ENCODE measurements at places on chromosomes 4 and X.

DNA sequence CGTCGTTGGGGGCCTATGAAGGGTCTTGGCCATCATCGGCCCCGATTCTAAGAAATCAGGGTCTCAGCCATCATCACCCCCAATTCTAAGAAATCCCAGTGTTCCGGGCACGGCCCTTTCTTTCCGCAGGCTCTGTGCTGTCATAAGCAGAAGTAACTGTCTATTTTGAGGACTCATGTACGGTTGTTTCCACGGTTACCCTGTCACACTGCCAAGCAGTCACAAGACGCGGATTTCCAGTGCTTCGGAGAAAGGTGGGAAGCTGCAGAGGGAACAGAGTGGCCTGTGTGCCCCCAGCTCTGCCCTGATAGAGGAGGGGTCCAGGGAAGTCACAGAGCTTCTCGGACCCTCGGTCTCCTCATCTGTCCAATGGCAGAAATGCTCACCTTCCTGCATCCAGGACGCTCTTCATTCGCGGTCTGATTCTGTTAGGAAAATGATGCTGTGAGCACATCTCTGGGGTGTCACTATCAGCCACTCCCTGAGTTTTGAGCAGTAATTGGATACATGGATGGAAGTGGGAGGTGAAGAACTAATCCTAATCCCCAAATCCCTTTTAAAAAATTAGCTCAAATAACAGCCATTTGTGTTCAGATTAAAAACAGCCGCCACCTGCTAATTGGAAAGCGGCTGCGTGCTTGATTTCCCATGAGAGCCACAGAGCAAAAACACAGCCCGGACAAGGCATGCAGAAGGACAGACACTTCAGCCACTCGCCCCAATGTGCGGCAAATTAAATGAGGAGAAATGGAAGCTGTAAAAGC lies 73.1 kb downstream of the WFS1 start:
- DNase-seq, result no peak

- no peak for DNase-seq
Measured at GRCh38 chr4:83890231-83890630, 354.3 kb downstream of the GPAT3 start.

DNA sequence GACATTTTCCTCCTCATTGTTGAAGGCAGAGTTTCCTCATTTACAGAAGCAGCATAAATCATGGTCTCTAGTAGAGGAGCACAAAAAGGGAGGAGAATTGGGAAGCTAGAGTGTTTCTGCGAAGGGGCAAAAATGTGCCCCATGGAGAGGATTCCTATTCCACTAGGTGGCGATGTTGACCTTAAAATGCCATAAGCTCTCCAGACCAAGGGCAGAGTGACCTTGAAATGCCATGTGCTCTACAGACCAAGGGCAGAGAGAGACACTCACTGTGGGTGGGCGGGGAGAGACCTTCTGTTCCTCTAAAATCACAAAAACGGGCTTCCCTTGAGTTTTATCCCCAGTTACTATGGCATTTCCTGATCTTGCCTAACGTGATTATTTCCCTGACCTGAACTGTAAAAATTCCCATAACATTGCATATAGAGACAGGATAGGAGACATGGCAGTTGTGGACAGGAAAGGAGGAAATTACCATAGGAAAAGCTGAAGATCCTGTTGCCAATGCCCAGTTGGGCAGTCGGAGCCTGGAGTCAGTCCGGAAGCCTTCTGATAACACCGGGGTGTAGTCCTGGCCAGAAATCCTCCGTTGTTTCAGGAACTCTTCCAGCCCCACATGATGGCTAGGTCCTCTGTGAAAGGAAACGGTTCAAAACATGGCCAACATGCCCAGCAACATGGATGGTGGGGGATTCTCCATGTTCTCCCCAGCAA lies 567.7 kb downstream of the MAGEB5 start:
- DNase-seq, result no peak

- no peak for DNase-seq
Measured at GRCh38 chrX:42248226-42248625, 324.9 kb upstream of the CASK start.

DNA sequence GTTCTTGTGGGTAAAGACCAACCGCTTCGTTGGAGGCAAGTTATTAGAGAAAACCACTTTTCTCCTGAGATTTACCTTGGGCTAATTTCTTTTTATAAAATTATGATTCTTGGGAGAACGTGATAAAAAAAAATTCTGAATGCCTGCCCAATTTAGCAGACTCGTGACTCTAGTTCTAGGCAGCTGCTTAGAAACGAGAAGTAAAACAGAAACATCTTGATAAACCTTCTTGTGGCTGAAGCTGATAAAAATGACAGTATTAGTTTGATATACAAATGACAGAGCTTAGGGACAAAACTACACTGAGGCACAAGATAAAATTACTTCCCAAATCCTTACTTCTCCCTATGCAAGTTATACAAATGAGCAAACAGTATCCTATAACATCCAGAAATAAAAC lies 458.9 kb upstream of the TEX13C start:
- no peak for DNase-seq

DNA sequence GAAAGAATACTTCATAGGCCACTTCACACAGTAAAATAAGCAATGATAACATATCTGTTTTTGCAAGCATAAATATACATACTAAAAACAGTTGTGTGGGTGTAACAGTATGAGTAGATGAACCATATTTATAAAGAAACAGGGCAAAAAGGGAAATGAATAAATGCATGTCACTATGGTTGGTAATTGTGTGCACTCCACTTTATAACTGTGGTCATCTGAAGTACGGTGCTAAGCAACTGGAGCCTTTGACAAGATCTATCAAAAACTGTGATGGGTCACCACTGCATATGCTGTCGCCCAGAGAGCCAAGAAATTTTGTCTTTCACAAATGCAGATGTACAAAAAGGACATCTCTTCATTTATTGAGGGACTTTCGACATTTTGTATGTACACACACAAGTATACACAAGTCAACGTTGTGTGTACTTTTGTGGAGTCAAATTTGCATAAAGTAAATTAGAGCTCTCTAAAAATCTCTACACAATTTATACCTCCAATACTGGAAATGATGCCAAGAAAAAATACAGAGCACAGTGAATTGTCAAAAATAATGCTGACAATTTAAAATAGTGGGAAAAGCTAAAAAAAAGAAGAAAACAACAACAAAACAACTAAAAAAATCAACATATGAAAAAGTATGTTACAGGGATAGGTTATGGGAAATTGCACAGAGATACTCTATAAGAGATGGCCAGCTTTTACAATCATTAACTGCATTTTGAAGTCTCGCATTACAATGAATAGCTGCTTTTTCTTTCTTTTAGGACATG lies 123.1 kb upstream of the ENPEP start:
- no peak for DNase-seq

- no peak for DNase-seq
Measured at GRCh38 chr4:80140194-80140593, 57.1 kb upstream of the PRDM8 start.

DNA sequence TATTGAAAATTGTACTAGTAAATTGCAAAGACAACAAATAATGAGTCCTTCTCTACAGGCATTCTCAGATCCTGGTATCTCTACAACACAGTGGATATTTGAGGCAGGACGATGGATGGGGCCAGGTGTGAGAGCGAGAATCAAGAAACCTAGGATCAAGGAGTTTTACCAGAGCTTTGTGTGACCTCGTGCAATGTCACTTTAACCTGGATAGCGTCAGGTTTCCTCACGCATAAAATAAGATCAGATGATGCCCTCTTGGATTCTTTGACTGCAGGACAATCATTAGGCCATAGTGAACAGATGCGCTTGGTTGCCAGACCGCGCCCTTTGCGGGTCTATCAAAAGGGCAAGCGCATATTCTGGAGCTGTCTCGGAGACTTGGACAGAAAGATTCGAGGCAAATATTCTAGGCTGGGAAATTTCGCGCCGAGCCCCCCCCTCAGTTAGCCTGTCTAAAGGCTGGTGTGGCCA lies 66.6 kb downstream of the FBXO8 start:
- no peak for DNase-seq

- DNase-seq, result no peak
Measured at GRCh38 chr4:33160126-33160525, 2440.0 kb downstream of the PCDH7 start.

GRCh38 chr4:30716158-30716557 lies 4.0 kb upstream of the PCDH7 start:
- DNase-seq, result no peak

GRCh38 chrX:44828008-44828605 lies 15.7 kb upstream of the DUSP21 start:
- no peak for DNase-seq

DNA sequence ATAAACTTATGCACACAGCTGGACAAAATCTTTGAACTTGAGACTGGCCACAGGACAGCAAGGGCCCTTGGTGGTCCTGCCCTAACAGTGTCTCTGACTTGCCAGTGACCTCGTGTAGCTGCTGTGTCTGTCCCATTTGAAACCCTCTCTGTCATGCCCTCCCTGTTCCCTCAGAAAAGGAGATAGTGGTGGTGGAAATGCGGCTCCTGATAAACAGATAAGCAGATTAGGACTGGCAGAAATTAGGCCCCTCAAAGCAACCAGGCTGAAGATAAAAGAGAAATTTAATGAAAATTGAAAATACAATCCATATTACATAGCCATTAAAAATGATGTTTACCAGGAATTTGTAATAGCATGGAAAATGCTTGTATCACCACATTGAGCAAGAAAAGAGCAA lies 136.6 kb upstream of the ATP6AP2 start:
- DNase-seq, result no peak

DNA sequence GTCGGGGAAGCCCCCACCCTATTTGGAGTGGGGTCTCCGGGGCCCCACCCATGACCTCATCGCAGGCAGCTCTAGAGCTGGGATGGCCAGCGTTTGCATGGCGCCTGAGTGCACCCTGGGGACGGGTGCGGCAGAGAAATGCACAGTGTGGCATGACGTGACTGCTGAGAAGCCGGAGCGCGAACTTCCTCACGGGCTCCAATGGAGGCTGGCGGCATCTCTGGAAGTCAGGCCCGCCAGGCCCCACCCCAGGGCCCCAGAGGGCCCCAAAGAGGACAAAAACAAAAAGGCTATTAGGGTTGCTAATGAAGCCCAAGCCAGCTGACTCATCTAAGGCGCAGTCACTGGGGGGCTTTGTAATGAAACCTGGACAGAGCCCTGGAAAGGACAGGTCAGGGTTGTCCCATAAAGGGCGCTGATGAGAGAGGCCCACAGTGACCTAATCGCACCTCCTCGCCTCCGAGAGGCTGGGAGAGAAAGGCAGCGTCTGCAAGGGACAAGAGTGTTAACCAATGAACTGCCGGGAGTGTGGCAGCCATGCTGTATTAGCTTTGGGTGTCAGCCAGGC lies 86.0 kb upstream of the C1QTNF7 start:
- no peak for DNase-seq

DNA sequence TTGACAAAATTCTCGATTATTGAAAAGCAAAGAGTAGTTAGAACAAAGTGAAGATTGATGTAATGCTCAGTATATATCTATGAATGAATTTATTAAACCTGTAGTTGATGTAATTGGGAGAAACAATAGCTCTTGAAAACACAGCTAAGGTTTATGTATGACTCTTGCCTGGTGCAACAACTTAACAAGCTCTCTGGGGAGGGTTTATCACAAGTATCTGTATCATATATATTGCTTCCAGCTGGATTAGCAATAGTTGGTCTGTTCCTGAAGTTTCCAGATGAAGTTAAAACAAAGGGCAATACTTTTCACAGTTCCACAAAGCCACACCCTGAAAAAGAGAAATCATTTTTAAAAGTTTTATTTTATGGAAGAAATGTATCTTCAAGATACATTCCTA lies 91.4 kb downstream of the ARSJ start:
- DNase-seq, result no peak

DNA sequence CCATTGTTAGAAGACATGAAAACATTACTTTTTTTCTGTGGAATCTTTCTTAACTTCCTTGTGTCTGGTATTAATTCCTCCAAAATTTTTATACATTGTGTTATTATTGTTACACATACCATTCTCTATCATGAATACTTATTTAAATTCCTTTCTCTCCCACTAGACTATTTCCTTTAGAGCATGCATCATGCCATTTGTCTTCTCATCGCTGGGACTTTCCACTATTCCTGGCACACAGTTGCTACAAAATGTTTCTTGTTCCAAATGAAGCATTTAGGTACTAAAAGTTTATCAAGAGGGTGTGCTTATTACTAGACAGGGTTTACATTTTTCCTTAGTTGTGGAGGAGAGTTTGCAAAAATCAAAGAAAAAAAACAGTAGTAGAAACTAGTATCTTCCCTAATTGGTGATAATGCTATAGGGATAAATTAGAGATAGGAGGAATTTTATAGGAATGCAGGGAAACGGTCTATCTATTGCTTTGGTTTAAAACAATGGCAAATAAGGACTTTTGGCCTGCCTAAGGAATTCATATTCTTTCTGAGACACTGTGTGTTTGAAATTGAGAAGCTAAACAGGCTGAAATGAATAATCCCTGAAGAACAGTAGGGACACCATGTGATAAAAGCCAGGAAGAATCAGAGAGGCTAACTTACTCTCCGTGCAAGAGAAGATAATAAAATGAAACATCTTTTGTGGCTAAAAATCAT lies 187.5 kb upstream of the TBC1D9 start:
- DNase-seq, result no peak

- DNase-seq, result no peak
Measured at GRCh38 chr4:151955721-151956380, 195.0 kb upstream of the GATB start.

DNA sequence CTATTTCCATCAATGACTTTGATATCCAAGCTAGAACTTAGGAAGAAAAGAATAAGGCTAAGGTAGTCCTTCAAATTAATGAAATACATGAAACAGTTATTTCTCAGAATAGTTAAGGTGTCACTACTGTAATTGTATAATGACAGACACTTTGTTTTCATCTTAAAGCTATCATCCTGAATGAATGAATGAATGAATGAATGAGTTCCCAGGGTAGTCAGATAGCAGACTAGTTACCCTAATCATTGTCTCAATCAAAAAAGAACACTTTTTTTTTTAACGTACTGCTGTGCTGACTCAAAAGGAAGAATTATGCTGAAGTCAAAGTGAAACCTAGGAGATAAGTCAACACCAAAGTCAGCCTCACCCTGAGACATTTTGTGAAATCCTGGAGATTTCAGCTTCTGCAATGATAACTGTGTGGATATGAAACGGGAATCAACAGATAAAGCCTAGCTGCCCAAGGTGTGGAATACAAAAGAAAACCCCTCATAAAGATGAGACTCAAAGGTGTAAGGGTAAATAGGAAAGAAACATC lies 68.3 kb upstream of the CNKSR2 start:
- no peak for DNase-seq

GRCh38 chr4:106522839-106523238 lies 154.3 kb upstream of the GIMD1 start:
- no peak for DNase-seq

GRCh38 chr4:101262683-101263082 lies 84.6 kb downstream of the PPP3CA start:
- no peak for DNase-seq

GRCh38 chrX:38856670-38857265 lies 55.5 kb downstream of the MID1IP1 start:
- no peak for DNase-seq

DNA sequence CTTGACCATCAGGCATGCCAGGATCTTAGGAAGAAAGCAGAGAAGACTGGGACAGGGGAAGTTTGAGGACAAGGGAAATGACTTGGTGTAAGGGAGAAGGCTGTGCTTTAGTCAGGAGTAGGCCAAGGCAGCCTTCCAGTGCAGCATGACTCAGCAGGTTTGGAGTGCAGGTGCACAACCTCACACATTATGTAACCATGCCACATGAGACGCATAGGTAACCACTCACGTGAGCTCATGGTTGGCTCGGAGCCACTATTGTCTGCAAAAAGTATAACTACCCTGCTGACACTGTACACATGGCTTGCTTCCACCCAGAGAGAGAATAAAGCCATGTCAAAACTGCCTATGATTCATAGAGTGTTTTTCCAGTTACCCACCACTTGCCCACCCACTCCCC lies 715.9 kb downstream of the SMARCA1 start:
- DNase-seq, result no peak

GRCh38 chrX:77114501-77114900 lies 332.7 kb upstream of the FGF16 start:
- DNase-seq, result no peak
